ENCODE measurements at places on chromosomes 1 and 21.

DNA sequence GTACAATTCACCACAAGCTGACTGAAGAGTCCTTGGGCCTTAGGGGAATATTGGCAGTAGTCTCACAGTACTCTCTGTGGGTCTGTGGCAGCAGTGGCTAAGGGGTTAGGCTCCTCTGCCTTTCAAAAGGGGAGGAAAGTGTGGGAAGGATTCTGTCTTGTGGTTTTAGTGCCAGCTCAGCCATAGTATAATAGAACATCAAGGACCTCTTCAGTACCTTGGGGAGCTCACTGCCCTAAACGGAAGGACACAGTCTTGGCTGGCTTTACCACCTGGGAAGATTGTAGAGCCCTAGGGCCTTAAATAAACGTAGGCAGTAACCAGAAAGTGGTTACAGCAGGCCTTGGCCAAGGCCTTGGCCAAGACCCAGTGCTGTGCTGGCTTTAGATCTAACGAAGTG is 265.7 kb downstream of the COL11A1 start:
- no peak for DNase-seq

DNA sequence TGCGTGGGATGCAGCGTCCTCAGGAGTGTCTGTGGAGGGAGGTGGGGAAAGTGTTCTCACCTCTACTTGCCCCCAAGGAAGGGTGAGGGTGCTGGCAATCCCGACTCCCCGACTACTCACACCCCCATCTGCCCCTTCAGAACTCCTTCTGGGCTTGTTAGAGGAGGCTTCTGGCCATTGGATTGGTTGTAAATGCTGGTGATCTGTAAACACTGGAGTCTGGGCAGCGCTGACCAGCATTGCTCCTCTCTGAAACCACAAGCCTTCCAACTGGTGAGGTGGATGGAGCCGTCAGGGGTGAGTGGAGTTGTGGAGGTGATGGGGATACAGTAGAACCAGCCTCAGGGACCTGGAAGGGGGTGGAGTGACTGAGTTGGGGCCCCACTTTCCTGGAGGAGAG is 59.3 kb downstream of the NKAIN1 start:
- DNase-seq: no peak

GRCh38 chr1:31924839-31925238 is 13.3 kb downstream of the PTP4A2 start:
- no peak for DNase-seq

DNA sequence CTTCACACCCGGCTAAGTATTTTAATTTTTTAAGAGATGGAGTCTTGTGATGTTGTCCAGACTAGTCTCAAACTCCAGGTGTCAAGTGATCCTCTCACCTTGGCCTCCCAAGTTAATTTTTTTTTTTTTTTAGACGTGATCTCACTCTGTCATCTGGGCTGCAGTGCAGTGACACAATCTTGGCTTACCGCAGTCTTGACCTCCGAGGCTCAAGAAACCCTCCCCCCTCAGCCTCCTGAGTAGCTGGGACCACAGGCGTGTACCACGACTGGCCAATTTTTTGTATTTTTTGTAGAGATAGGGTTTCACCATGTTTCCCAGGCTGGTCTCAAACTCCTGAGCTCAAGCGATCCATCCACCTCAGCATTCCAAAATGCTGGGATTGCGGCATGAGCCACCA is 11.7 kb upstream of the IFNLR1 start:
- no peak for DNase-seq

DNA sequence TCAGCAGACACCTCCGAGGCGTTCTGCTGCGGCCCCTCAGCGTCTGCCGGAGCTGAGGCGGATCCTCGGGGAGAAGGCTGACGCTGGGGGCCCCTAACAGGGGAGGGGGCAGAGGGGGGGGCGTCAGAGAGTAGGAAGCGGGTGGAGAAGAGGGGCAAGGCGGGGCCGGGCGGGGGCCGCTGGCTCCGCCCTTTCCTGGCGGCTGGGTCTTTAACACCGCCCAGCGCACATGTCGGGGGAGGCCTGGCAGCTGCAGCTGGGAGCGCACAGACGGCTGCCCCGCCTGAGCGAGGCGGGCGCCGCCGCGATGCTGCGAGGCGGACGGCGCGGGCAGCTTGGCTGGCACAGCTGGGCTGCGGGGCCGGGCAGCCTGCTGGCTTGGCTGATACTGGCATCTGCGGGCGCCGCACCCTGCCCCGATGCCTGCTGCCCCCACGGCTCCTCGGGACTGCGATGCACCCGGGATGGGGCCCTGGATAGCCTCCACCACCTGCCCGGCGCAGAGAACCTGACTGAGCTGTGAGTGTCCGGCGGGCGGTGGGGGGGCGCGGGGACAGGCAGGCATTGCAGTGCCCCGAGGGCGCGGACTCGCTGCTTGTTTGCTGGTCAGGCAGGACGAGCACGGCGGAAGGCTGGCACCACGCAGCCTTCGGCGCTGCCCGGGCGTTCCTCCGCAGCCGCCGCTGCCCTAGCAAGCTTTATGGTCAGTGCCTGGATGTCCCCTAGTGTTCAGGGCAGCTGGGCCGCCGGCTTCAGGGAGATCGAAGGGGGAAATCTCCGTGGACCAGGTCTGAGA is at the start of gene NTRK1:
Gene NTRK1, plus strand, starts transcription at position 238 of the 796 bp plus-strand sequence. Its CDS starts 70 bp downstream, at position 308.
- DNase-seq: no peak

- DNase-seq: no peak
These were observed 17.2 kb downstream of the NEXN start for GRCh38 chr1:77905603-77906002.

GRCh38 chr1:197024460-197024859 is 42.6 kb downstream of the F13B start:
- no peak for DNase-seq

DNA sequence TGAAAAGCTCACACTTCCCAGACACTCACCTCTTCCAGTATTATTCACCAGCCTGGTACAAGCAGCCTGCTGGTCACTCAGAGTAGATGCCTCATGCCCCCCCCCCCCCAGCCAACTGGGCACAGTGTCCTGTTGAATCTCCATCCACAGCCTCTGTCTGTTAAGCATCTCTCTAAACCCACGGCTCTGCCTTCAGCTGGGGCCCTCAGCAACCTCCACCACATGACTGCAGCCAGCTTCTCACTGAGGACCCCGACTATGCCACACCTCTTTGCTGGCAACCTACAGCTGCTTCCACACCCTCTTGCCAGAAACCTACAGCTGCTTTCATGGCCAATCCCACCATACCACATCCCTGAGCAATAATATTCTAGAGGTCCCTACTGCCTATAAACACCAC is 113.1 kb downstream of the RHOU start:
- no peak for DNase-seq

- no peak for DNase-seq
These were observed 126.7 kb upstream of the CSF3R start for GRCh38 chr1:36609241-36610027.

- DNase-seq: no peak
These were observed 121.6 kb upstream of the SLC25A33 start for GRCh38 chr1:9417695-9418094.

- DNase-seq: no peak
These were observed 4.6 kb upstream of the CTPS1 start for GRCh38 chr1:40974945-40975344.

- no peak for DNase-seq
These were observed 207.5 kb downstream of the MATN1 start for GRCh38 chr1:30515755-30516484.

DNA sequence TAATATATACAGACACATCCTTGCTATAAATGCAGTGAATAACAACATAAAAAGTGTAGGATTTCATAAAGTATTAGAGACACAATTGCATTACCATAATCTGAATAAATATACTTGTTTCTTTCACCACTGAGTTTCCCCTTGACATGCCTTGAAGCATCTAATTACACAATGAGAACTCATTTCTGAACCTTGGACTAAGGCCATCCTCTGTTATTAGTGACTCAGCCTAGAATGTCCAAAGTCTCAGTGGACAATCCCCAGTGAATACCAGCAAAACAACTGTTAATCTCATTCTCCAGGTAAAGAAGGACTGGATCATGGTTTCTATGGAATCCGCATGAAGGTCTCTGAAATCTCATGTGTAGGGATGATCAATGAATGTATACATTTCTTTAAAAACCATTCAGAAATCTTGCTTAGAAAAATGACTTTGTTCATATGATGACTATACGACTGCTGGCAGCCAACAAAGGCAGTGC is at the start of gene OR2L5:
Gene OR2L5, plus strand, starts transcription at position 432 of the 482 bp plus-strand sequence. CDS start 8,288 bp downstream, outside the sequence.
- DNase-seq: no peak

GRCh38 chr1:226946841-226947240 is 6.7 kb downstream of the COQ8A start:
- DNase-seq: no peak

- DNase-seq: no peak
These were observed 34.1 kb upstream of the FHAD1 start for GRCh38 chr1:15212954-15213291.

DNA sequence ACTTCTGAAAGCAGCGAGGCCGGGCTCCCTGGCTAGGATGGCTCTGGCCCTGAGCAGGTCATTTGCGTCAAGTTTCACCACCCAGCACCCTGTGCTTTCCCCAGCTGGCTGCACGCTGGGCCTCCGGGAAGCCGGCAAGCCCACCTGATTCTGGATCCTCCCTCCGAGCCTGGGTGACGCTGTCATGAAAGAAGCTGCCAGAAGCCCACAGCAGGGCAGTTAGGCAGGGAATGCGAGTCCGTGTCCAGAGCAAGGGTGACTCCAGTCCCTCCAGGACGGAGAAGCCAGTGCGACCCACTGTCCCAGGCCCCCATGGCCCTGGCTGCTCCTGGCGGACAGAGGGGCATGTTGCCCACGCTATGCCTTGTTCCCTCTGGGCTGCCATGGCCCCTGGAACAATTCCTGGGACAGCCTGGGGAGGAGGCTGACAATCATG is 44.4 kb upstream of the PCBP3 start:
- no peak for DNase-seq

GRCh38 chr1:243378669-243379068 is 122.8 kb downstream of the SDCCAG8 start:
- DNase-seq: no peak

- DNase-seq: no peak
These were observed 249.3 kb downstream of the ZNF648 start for GRCh38 chr1:181812208-181812607.

GRCh38 chr1:2098839-2099785 is 48.9 kb downstream of the PRKCZ start:
- no peak for DNase-seq

DNA sequence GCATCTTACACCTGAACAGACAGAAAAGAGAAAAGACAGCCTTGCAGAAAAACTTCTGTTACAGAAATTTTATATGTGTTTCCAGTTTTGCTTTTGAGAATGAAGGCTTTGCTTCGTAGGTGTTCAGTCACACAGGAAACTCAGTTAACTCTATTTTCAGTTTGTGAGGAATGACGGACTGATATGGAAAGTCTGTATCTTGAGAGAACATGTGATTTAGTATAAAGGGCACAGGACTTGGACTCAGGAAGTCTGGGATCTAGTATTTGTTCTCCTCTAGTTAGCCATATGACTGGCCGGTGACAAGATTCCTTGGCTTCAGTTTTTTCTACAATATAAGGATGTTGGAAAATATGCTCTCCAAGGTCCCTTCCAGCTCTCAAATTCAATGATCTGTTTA is 149.1 kb downstream of the OLFM3 start:
- DNase-seq: no peak

GRCh38 chr1:239575113-239575512 is 188.7 kb downstream of the CHRM3 start:
- no peak for DNase-seq

GRCh38 chr1:73034271-73034670 is 751.9 kb upstream of the NEGR1 start:
- DNase-seq: no peak

DNA sequence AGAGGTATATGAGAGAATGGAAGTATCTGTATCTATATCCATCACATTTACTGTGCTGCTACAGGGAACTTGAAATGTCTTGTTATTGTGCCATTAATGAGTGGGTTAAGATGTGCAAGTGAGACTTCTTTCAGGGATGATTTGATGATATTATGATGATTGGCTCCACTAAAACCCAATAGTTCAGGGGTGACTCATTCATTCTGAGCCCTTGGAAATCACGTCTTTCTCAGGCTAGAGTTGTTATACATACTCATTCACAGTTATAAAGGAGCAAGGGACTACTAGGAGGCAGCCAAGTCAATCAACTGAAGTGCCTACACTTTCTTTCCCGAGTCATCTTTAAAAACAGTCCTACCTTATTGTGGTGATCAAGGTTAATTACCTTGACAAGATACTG is 1109.8 kb upstream of the B3GALT2 start:
- no peak for DNase-seq

GRCh38 chr1:58648842-58649241 is 51.0 kb downstream of the MYSM1 start:
- no peak for DNase-seq

DNA sequence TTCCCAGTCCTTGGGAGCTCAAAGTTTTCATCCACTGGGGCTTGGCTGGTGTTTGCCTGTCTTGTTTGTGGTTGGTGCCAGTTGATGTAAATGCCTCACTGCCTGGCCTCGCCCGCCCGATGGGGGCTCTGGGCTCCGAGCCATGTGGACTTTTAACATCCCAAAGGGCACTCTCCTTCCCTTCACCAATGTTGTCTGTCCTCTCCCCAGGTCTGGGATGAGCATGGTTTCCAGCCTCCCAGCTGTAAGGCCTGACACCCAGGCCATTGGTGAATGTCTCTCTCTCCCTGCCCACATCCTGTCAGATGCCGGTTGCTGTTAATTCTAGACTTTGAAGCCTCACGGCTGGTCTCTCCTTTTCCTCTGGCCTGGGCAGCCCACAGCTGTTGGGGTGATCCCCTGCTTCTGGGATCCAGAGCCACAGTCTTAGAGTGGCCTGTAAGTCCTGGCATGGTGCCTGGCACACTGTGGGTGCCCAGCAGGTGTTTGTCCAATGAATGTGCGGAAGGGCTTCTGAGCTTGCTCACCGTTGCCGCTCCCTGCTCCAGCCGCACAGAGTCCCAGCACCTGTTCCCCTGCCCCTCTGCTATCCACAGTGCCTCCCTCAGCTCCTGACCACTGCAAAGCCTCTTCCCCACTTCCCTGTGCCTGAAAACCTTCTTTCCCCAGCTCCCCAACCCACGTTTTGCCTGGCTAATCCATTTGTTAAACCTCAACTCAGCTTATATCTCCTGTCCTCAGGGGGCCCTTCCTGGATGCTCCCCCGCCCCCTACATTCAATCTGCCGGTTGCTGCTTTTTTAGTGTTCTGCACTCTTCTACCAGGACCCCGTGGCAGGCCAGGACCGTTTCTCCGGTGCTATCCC is 3.3 kb upstream of the C1orf174 start:
- DNase-seq: no peak

- DNase-seq: no peak
These were observed 2.9 kb downstream of the ADORA1 start for GRCh38 chr1:203130358-203130985.

- no peak for DNase-seq
These were observed 5.1 kb upstream of the ARHGAP30 start for GRCh38 chr1:161074676-161075368.

DNA sequence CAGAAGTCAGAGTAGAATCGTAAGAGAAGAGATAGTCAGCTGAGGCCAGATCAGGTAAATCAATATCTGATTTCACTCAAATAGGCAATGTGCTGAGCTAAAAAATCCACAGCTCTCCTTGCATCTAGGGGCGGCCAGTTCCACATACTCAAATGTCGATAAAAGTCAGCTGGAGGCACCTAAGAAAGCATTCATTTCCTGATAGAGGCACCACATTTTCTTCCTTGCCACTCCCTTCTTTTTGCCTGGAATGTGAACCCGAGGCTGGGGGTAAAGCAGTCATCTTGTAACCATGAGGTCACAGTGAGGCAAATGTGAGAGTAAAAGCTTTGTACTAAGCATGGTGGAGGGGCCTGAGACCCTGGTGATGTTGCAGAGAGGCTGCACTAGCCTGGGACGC is 24.2 kb upstream of the CTPS1 start:
- DNase-seq: no peak
